ENCODE measurements at places on chromosomes 4 and X.

DNA sequence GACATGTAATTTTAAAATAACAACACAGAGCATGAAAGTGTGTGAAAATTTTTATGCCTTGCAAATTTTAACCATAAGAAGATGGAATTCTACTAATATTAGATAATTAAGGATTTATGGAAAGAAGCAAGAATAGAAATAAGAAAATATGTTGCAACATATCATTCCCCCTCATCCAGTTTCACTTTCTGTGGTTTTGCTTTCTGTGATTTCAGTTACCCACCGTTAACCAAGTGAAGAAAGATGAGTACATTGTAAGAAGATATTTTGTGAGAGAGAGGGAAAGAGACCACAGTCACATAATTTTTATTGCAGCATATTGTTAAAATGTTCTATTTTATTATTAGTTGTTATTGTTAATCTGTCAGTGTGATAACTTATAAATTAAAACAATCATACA lies 77.9 kb downstream of the ADAM29 start:
- DNase-seq: no peak

- no peak for DNase-seq
Measured at GRCh38 chr4:7195546-7196287, 3.4 kb downstream of the SORCS2 start.

- peak; percentile 26 for DNase-seq
Measured at GRCh38 chrX:135295238-135295943, 13.9 kb upstream of the ETDC start.

- no peak for DNase-seq
Measured at GRCh38 chrX:149392921-149393320, 112.2 kb downstream of the IDS start.

GRCh38 chrX:31219174-31219573 lies 147.3 kb upstream of the FTHL17 start:
- no peak for DNase-seq

DNA sequence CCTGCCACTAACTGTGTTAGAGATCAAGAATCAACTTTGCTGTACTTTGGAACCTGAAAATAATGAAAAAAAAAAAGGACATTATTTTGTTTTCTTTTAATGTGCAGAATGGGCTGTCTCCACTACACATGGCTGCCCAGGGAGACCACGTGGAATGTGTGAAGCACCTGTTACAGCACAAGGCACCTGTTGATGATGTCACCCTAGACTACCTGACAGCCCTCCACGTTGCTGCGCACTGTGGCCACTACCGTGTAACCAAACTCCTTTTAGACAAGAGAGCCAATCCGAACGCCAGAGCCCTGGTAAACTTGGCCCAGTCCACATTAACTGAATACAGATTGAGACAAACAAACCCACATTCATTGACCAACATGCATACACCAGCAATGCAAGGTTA lies 206.2 kb downstream of the ANK2 start:
- DNase-seq: no peak

DNA sequence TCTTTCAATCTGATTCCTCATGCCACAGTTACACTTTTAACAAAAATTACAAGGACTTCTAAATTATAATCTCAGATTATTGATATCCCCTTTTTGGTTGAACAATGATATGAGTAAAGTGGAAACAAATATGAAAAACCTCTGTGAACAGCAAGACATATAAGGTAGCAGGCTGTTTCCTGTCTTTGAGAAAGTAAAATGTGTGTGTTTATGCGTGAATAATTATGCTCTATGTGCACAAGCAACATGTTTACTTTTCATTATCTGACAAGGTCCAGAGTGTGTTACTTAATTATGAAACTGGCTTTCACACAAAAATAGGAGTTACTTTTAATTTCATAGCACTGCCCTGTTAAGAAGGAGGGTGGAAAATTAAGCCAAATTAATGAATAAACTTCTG lies 43.1 kb downstream of the DDIT4L start:
- no peak for DNase-seq

DNA sequence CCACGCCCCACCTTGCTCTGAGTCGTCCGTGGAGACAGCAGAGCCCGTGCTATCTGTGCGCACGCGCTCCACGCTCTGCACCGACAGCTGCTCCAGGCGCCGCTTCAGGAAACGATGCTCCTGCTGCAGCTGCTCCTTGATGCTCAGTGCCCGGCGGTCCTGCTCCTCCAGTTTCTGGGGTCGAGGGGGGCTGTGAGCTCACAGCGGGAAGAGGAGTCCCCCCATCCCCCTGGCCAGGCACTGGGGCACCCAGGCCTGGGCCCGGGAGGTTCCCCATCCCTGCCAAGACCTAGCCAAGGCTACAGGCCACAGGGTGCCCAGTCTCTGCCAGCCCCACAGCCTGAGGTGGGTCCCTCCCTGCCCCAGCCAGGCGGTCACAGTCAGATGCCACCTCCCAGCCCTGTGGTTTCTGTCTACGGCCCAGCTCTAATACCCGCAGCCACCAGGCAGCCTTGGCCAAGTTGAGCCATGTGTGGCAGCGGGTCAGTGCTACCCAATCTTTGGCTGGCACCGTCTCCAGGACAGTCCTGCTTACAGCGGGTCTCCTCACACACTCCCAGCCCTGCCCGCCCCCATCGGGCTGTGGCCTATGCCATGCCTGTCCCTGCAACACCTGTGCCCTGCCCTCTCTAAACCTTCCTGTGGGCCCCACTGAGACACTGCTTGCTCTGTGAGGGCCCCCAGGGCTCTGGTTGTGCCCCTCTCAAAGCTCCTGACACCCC lies 9.3 kb upstream of the HAUS3 start:
- no peak for DNase-seq

- DNase-seq: no peak
Measured at GRCh38 chr4:136810626-136811025, 721.7 kb downstream of the PCDH18 start.

DNA sequence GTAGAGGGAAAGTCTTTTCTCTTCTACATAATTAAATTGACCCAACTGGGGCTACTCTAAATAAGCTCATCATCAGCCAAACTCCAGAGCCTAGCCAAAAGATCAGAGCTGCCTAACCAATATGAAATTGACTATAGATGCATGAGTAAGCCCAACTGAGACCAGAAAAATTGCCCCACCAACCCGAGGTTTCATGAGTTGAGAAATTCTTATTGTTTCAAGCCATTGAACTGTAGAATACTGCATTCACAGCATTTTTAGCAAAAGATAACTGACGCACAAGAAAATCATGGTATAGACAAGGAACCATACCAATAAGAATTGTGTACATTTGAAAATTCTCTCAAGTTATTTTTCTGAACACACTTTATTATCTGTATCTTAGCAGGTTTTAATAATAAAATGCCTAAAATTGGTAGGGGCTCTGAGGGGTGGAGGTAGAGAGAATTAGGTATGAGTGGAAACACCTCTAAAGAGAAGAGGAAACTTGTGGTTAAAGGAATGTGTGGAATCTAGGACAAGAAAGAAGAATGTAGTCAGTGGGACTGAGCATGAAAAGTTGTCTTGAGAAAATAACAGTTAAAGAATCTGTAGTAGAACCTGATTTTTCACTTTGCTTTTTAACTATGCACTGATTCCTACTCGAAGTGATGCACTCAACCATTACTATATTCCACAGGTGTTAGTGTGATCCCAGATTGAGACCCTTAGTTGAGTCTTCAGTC lies 200.9 kb upstream of the PPP1R2C start:
- no peak for DNase-seq

GRCh38 chr4:149211876-149212275 lies 603.8 kb downstream of the IQCM start:
- DNase-seq: no peak

- no peak for DNase-seq
Measured at GRCh38 chr4:5474756-5475155, 233.6 kb downstream of the EVC2 start.

DNA sequence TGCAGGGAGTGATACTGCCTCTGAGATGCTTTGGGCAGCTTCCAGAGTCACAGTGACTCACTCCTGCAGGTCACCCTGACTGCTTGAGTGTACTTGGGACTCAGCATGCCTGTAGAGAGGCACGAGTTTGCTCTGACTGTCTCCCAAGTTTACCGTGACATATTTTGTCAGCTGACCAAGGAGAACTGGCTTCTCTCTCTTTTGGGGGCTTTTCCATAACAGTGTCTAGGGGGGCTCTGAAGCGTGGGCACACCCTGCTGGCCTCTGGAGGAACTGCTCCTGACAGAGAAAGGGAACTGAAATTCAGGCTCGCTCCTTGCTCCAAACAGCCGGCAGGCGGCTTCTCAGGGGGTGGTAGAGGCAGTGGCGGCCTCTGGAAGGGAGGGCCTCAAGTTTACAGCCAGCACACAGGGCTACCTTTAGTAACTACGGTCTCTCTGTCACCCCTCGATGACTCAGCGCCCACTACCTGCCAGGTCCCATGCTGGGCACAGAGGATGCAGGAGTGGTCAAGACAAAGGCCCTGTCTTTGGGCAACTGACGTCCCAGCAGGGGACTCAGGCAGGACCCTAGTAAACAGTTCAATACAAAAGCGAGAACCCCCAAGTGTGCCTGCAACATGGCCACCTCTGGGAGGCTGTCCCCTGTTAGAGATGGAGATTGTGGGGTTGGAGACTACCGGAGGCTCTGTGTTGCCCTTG lies 17.8 kb downstream of the ZNF185 start:
- DNase-seq: no peak

DNA sequence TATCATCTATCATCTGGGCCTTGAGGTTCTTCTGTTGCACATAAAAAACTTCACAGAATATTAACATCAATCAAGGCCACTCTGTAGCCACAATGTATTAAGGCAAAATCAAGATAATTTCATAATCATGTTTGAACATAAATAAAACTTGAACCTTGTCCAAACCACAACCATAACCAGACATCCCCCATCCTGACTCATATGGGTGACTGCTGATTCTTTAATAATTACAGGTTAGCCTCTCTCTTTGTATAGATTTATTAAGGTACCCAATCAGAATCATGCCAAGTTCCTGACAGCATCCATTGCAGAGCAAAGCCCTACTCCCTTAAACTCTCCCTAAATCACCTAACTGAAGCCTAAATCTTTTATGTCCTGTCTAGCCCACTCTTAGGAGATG lies 16.7 kb upstream of the AREG start:
- DNase-seq: no peak

DNA sequence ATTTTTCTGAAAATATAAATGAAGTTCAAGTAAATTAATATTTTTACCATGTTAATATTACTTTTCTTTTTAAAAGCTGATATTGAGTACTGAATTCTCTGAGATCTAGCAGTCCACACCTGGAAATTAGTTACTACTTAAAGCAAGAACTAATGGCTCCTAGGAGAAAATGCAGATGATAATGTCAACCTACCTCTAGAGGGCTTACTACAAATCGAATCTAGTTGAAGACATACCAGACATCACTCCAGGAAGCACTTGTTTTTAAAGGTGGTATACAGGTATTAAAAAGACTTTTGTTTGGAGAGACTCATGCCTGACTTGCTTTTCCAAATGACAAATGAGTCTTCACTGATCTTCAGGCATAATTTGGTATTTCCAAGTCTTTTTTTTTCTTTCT lies 516.4 kb upstream of the BOD1L1 start:
- no peak for DNase-seq

DNA sequence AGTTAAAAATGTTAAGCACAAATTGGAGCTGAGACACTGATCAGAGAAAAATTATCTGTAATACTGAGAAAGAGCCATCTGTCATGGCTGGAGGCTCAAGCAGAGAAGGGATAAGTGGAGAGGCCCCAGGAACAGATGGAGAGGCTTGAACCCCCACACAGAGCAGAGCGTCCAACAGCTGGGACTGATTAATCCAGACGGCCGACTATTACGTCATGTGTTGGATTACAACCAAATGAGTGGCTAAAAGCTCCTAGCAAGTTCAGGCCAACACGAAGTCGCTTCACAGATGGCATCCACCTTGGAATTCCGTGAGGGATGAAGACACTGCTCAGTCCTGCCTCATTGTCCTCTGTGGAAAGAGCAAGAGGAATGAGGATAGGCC lies 57.7 kb upstream of the ATXN3L start:
- DNase-seq: no peak

DNA sequence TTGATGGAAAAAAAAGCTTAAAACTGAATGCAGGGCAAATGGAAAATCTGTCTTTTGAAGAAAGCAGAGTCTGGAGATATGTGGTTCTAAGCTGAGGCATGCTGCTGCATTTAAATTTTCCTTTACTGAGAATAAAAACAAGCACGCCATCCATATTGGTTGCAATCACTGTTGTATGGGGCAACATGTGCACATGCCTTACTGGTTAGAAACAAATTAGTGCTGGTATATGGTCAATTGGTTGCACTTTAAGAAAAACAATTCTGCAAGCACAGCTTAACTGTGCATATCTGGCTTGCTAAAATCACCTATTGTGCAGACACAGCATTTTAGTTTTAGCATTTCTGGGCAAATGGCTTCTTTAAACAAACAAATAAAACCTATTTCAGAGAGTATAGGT lies 239.1 kb downstream of the NDST4 start:
- no peak for DNase-seq

- DNase-seq: no peak
Measured at GRCh38 chr4:127623797-127624083, 9.0 kb upstream of the INTU start.

GRCh38 chrX:20265221-20265725 lies 1.4 kb downstream of the RPS6KA3 start:
- peak; percentile 73 for DNase-seq

DNA sequence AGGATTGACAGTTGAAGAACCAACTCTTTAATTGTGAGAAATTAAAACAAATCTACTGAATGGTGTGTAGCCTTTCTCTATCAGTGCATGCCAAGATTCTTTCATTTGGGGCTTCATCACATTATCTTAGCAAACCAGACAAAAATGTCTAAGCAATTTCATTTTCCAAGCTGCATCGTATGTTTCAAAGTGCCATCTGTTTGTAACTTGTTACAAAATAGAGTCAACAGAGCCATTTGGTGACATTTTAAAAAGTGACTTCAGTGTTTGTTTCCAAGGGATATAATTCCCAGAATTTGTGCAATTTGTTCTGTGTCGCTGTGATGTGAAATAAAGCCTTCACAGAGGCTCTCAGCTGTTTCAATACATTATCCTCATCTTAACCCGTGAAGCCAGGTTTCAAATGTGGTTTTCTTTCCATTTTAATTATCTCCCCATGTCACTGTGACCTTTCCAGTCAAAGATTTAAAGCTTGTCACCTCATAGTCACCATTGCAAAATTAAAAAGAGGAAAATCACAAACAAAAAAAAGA lies 46.0 kb upstream of the C1QTNF7 start:
- DNase-seq: no peak

All from stimulated activated CD8-positive, alpha-beta memory T cell treated with anti-CD3 and anti-CD28 coated beads, Interleukin-7, amount 100 ng/mL, for 4 hours (primary cell).